ENCODE measurements at places on chromosomes 5 and 9. TPM values are rescaled to one million over a fixed set of nuclear protein-coding genes. Genes with fewer than 3 reads are reported as not detected.

DNA sequence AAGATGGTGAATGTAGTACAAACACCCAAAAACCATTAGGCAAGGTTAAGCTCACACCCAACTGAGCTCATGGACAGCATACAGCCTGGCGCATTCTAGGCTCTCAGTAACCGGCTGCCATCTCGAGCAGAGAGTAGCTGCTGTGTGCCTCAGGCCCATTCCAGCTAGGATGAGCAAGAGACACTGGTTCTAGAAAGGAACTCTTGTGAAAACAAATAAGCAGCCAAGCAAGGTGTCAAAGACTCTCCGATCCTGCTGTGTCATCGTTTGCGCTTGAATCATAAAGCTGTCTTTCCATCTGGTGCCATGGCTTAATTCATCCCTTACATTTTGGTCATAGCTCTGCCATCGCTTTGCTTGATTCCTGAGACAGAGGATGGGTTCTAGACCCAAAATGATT is 135.4 kb upstream of the MSX2 start:
- DNase-seq = no peak

DNA sequence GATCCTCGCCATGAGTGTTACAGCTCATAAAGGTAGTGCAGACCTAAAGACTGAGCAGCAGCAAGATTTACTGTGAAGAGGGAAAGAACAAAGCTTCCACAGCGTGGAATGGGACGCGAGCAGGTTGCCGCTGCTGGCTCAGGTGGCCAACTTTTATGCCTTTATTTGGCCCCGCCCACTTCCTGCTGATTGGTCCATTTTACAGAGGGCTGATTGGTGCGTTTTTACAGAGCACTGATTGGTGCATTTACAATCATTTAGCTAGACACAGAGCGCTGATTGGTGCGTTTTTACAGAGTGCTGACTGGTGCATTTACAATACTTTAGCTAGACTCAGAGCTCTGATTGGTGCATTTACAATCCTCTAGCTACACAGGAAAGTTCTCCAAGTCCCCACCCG is 13.9 kb downstream of the PLK2 start:
- no peak for DNase-seq

DNA sequence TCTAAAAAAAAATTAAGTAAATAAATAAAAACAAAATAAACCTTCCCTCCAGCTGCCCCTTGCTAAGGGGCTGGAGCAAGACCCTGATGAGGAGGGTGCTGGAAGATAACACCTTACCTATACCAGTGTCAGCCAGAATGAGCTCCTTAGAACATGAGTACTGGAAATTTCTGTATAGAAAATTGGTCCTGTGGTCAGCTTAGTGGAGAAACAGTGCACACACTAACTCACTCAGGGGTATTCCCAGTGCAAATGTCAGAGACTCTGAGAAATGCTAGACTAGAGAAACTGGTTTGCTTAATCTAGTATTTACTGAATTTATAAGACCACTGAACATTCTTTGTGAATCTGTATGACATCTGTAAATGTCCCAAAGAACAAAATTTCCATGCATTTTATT is 62.1 kb upstream of the CTXN3 start:
- no peak for DNase-seq

- DNase-seq = no peak
Measured at GRCh38 chr5:175778951-175779503, 92.4 kb upstream of the CPLX2 start.

Gene SAPCD2
- 53.2 TPM for total RNA-seq

Gene PCDHAC2
- not detected for total RNA-seq

Gene ENG
- total RNA-seq = not detected

- no peak for DNase-seq
Measured at GRCh38 chr5:159817262-159818029, 98.8 kb upstream of the ADRA1B start.

- DNase-seq = peak; percentile 63
Measured at GRCh38 chr9:26012797-26013196, 334.6 kb upstream of the TUSC1 start.

GRCh38 chr5:65032250-65032649 is 263.5 kb downstream of the CWC27 start:
- no peak for DNase-seq

GRCh38 chr5:144142824-144143162 is 27.7 kb downstream of the YIPF5 start:
- DNase-seq = no peak

GRCh38 chr9:117783828-117784227 is 79.6 kb downstream of the TLR4 start:
- peak; percentile 65 for DNase-seq

Gene SLF1
- total RNA-seq = 24.4 TPM

- DNase-seq = no peak
Measured at GRCh38 chr9:117125531-117125930, 289.3 kb downstream of the ASTN2 start.

DNA sequence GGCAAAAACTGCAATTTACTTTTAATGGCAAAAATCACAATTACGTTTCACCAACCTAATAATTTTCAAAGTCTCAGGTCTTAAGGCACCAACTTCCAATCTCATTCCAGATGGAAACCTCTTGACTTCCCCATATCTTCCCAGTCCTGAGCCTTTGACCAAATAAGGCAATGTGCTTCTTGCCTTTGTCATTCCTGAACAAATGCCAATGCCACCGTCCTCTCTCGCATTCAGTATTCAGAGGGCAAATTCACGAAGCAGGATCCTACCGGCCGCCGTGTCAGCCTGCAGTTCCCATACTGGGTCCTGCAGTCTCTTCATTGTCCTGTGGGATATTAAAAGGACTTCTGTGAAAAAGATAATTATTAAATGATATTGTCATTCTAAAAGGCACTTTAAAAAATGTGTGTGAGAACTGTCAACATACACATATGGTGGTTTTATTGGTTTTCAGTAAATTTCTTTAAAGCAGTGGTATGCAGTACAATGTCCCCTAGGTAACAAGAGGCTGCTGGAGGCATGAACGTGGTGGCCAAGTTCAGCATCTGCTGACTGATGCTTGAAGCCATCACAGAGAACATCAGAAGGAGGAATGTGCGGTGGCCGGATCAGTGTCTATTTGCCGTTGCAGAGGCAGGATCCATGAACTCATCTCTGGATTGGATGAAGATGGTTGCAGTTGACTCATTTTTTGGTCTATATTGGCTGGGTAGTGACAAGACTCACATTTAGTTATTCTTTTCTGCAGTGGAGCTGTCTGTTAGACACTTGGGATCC is 101.4 kb upstream of the IRX4 start:
- DNase-seq = no peak

GRCh38 chr9:105912863-105913516 is 218.6 kb downstream of the TMEM38B start:
- no peak for DNase-seq

GRCh38 chr9:90665072-90665471 is 22.4 kb upstream of the DIRAS2 start:
- peak; percentile 47 for DNase-seq

- DNase-seq = no peak
Measured at GRCh38 chr9:13899924-13900323, 414.0 kb downstream of the NFIB start.

- DNase-seq = no peak
Measured at GRCh38 chr9:24041160-24041690, 215.2 kb upstream of the ELAVL2 start.

DNA sequence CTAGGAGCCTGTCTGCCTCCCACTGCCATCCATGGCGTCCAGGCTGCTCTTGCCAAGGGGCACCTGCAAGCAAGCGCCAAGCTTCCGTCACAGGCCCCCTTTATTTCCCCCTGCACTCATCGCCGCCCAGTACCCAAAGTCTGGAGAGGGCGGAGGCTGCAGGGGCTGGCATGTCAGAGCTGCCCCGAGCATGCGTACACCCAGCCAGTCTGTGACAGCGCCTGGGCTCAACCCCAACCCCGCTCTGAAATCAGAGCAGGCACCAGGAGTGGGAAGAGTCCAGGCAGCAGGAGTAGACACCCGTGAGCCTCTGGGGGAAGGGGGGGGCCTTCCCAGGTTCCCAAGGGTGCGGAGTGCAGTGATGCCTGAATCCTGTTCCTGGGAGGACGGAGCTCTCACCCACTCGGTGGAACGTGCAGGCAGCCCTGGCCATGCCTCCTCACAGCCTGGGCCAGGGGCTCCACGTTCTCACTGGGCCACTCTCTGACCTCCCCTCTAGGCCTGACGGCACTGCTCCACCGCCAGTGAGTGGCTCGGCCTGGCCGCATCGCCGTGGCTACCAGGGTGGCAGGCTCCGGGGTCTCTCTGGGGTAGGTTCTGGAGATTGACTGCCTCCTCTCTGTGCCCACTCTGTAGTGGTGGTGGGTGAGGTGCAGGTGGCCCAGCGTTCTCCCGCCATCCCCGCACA is 469.0 kb downstream of the CDH9 start:
- no peak for DNase-seq

GRCh38 chr5:581266-581665 is 30.9 kb upstream of the CEP72 start:
- DNase-seq = no peak

- peak; percentile 67 for DNase-seq
Measured at GRCh38 chr5:151134228-151134627, 23.4 kb downstream of the ANXA6 start.

DNA sequence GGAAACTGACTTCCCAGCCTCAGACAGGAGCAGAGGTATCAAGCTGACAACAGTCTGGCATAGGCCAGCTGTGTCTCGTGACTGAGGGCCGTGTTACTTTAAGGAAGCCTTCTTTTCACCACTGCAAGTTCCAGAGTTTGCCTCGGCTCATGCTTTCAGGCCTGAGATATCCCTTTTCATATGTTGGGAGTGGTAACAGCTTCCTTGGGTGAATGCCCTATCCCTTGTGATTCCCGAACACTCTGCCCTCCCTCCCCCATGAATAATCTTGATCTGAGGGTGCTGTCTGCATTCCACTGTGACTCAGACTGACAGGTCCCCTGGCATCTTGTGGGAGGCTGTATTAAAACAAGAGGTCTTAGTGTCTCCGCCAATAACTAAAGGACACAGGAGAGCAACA is 49.7 kb upstream of the ARL15 start:
- no peak for DNase-seq

- DNase-seq = no peak
Measured at GRCh38 chr9:34428325-34428958, 29.9 kb downstream of the FAM219A start.

GRCh38 chr5:107459605-107460004 is 211.1 kb downstream of the EFNA5 start:
- DNase-seq = no peak

Gene GPR21
- 16.8 TPM for total RNA-seq

- no peak for DNase-seq
Measured at GRCh38 chr5:141003791-141004611, 37.7 kb downstream of the PCDHAC2 start.

DNA sequence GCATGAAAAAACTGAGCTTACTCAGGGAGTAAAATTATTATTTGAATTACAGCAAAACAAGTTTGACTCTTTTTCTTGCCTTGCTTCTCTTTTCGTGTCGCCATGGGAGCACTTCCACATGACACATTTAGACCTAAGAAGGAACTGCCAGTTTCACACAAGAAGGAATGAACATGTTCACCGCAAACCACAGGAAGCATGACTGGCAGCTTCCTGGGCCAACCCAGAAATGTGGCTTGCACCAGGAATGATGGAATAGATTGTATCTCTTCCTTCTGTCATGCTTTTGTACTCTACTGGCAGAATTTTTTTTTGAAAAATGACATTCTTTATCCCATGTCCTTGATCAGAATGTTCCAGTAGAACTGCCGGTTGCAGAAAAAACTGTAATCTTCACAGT is 32.9 kb upstream of the MAN2A1 start:
- no peak for DNase-seq

- no peak for DNase-seq
Measured at GRCh38 chr5:72070529-72070928, 36.7 kb upstream of the MAP1B start.

Gene SLC6A3
- not detected for total RNA-seq

GRCh38 chr9:128274245-128274644 is 1.6 kb downstream of the GOLGA2 start:
- DNase-seq = no peak

GRCh38 chr5:172800088-172800551 is 29.1 kb upstream of the DUSP1 start:
- no peak for DNase-seq

Gene ADGRV1
- total RNA-seq = not detected

DNA sequence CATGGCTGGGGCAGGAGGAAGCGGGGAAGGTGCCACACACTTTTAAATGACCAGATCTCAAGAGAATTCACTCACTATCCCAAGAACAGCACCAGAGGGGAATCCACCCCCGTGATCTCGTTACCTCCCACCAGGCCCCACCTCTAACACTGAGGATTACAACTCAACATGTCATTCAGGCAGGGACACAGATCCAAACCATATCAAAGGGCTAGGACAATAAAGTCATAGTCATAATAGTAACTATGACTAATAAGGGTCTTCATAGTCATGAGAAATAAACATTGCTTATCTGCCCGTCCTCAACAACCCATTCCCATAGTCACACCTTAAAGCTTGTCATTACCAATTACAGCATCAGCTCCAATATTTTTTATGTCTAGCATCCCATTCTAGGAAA is 65.3 kb upstream of the SMC2 start:
- DNase-seq = no peak

Gene GRXCR2
- not detected for total RNA-seq

DNA sequence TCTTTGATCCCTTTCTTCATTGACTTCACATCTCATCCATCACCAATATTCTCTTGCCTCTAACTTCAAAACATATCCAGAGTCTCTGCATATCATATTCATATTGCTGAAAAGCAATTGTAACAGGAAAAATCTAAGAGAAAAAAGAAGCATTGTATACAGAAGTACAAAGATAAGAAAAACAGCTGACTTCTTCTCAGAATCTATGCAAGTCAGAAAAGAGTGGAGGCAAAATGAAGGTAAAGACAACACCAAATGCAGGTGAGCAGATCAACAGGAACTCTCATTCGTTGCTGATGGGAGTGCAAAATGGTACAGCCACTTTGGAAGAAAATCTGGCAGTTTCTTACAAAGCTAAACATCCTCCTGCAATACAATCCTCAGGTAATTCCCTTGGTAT is 155.6 kb downstream of the PHF2 start:
- no peak for DNase-seq

- no peak for DNase-seq
Measured at GRCh38 chr5:108983461-108984092, 235.9 kb downstream of the FER start.

GRCh38 chr5:10556289-10556807 is 7.5 kb upstream of the ANKRD33B start:
- DNase-seq = no peak

GRCh38 chr9:70656281-70656680 is 241.8 kb upstream of the KLF9 start:
- DNase-seq = no peak

GRCh38 chr5:135891791-135892190 is 3.9 kb downstream of the IL9 start:
- DNase-seq = no peak

GRCh38 chr5:167939686-167940085 is 351.8 kb upstream of the WWC1 start:
- DNase-seq = no peak

- no peak for DNase-seq
Measured at GRCh38 chr9:100106616-100107015, 7.6 kb downstream of the INVS start.

DNA sequence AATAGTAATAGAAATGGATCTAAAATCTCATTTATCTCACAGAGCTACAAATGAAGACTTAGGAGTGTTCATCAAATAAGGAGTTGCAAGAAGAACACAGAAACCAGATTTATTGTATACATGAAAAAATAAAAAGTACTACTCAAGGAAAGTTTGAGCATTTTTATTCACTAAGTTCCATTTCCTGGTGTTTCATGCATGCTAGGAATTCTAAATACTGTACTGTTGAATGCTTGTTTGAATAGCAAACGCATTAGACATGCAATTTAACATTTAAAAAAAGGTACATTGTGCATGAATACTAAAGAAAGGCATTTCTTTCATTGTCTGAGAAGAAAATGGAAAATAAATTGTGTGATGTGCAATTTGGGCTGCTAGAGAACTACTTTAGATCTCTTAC is 52.1 kb downstream of the C6 start:
- DNase-seq = no peak
